Stimulated activated CD8-positive, alpha-beta memory T cell treated with anti-CD3 and anti-CD28 coated beads, Interleukin-2, amount 100 ng/mL, for 48 hours (primary cell): ENCODE measurements at places on chromosomes 5 and 9.

DNA sequence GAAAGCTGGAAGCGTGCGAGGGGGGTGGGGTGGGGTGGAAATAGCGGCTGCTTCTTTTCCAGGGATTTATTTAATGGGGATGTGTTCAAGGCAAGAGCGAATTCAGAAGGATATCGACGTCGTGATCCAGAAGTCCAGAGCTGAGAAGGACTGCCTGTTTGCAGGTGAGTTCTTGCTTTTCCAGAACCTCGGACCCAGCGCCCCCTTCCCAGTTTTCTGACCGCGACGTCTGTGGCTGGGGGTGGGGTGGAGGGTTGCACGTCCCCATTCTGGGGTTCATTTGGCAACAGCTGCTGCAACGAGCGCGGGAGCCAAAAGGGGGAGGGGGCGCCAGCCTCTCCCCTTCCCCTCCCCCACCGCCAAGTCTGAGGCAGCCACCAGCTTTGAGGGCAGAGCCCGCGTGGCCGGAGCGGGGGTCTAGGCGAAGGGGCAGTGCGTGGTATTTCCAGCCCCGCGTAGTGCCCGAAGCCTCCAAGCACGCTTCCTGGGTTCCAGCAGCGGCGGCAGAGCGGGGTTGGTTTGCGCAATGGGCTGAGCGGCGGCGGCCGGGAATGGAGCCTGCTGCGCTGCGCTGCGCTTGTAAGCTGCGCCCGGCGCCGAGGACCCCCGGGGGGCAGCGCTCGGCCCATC is 701 bp downstream of the PARP8 start:
- peak; percentile 34 for DNase-seq

GRCh38 chr5:30355675-30356074 is 837.8 kb upstream of the CDH6 start:
- DNase-seq, result no peak

GRCh38 chr5:34491251-34491620 is 164.9 kb upstream of the RAI14 start:
- DNase-seq, result no peak

GRCh38 chr9:107699231-107699630 is 209.7 kb upstream of the KLF4 start:
- no peak for DNase-seq

- DNase-seq, result no peak
Observed at GRCh38 chr5:177973066-177973635, 22.9 kb downstream of the PROP1 start.

- DNase-seq, result no peak
Observed at GRCh38 chr9:136604823-136605525, 57.7 kb upstream of the EGFL7 start.

GRCh38 chr5:144249755-144250464 is 79.2 kb downstream of the KCTD16 start:
- no peak for DNase-seq

GRCh38 chr5:159564031-159564430 is 233.7 kb upstream of the IL12B start:
- DNase-seq, result no peak
